ENCODE measurements at places on chromosomes 2 and 18.

- DNase-seq, result no peak
Measured at GRCh38 chr18:48517048-48517447, 21.8 kb upstream of the CTIF start.

- peak; percentile 65 for DNase-seq
Measured at GRCh38 chr2:236180831-236181453, 12.8 kb upstream of the GBX2 start.

DNA sequence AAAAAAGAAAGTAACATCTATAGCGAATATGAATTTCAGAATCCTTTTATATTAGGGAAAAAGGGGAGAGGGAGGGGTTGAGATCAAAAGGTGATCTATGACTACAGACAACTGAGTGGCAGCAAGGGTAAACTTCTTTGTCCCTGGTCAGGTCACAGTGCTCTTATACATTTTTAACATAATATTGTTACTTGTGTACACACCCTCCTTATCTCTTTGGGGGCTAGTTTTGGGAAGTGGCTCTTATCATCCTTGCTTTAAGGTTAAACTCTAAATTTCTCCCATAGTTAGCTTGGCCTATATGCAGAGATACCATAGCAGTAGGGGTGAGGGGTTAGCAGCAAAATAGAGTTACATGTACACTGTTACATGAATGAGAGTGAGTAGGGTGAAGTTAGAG, 31.6 kb upstream of the ATG16L1 start:
- DNase-seq, result no peak

GRCh38 chr2:40450796-40451430, 977 bp downstream of the SLC8A1 start:
- DNase-seq, result peak; percentile 87

DNA sequence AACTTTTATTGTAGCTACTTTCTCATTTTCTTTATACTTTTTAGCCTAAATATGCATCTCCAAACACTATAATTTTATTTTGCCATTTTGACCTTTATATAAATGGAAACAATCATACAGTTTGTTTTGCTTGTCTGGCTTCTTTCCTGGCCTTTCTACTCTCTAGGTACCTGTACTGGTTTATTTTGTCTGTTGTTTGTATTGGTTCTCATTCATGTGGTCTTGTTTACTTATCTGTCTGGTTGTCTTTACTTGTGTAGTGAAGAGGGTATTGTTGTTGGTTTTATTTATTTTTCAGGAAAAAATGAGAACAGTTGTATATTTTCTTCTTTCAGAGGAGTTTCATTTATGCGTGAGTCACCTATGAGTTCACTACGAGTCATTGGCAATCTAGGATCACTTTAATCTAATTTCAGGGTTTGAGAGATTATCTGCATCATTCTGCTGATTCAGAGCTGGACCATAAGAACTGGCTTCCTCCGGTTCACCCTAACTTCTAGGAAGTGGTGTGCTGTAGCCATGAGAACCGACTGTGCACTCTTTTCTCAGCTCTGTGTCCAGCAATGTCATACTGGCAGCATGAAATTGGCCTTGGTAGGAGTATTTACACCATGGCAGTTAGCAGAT, 33.1 kb upstream of the HDAC4 start:
- peak; percentile 68 for DNase-seq

DNA sequence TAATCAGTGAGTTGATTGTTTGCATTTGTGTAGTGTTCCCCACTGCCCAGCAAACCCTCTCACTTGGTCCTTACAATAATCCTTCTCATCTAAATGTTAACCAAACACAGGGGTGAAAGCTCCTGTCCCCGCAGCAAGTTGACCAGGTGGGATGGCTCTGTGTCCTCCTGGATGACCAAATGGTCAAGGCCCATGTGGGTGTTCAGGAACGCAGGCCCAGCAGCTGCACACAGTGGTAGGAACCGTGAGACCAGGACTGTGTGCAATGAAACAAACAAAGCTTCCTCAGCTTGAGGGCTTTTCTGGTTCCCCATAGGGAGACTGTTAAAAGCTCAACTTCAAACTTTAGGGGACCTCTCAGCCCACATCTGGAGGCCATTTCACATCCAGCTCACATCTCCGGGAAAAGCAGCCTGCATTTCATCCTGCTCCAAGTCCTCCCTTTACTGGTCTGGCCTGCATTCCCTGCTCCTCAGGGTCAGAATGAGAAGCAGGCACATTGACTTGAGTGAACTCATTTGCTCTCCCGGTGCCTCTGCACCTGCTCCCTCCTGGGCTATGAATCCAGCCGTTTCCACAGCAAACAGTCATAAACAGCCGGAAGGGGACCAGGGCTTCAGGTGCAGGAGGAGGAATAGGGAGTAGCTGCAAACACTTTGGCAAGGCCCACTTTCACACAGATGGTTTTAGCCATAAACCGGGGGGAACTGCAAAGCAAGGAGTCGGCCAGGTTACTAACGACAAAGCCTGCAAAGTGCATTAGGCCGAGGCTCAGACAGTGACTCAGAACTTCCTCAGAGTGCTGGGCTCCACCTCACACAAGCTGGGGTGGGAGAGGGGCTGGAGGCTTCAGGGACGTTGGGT, 144.7 kb downstream of the CAPN13 start:
- peak; percentile 41 for DNase-seq

DNA sequence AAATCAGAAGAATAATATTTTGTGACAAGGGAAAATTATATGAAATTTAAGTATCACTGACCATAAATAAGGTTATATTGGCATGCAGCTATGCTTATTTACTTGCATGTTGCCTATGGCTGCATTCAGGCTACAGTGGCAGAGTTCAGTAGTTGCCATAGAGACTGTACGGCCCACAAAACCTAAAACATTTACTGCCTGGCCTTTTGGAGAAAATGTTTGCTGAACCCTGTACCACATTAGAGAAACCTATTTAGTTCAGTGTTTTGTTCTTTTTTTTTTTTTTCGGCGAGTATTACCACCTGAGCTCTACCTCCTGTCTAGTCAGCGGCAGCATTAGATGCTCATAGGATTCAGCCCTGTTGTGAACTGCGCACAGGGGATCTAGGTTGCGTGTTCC, 163.7 kb downstream of the MCFD2 start:
- no peak for DNase-seq

GRCh38 chr2:49224426-49225010, 70.2 kb upstream of the FSHR start:
- DNase-seq, result no peak

DNA sequence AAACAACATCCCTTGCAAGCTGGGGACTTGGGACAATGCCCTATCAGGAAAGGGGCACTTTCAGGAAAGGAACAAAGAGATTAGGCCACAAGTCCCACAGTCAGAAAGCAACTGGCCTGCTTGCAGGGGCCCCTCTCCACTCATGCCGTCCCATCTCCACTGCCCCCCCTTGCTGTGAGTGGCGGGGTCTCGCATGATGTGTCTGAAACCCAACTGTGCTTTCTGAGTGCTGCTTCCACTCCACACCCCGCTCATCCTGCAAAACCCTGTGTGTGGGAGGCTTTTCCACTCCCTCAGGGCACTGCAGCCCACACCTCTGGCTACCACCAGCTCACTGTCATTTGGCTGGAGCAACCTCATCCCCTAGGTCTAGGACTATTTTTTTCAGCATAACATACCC, 7.9 kb downstream of the HS6ST1 start:
- DNase-seq, result no peak

GRCh38 chr2:239313776-239314175, 87.0 kb downstream of the HDAC4 start:
- DNase-seq, result no peak

GRCh38 chr2:25829377-25829704, 48.9 kb downstream of the ASXL2 start:
- DNase-seq, result no peak

DNA sequence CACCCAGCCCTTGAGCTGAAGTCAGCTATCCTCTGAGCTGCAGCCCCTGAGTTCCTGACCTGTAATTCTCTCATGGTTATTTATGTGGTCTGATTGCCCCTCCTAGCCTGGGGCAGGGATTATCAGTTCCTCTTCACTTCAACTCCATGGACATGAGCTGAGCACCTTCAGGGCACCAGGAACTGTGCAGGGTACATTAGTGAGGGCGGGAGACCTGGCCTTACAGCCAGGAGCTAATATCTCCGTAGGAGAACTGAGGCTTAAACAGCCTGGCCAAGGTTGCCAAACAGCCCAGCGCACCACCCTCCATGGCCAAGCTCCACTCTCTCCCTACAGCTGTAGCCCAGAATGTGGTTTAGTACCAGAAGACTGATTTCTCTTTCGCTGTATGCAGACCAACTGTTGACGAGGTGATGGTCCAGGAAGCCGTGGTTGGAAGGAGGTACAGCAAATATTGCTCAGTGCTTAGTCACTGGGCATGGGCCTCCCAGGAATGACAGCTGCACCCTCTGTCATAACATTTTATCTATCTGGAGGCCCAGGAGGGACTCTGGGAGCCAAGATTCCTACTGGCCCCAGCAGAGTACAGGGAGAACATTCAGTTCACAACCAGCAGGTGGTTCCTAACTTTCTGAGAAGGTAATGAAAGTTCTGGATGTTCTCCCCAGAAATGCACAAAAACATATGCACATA, 228.7 kb upstream of the SIX2 start:
- DNase-seq, result peak; percentile 99

DNA sequence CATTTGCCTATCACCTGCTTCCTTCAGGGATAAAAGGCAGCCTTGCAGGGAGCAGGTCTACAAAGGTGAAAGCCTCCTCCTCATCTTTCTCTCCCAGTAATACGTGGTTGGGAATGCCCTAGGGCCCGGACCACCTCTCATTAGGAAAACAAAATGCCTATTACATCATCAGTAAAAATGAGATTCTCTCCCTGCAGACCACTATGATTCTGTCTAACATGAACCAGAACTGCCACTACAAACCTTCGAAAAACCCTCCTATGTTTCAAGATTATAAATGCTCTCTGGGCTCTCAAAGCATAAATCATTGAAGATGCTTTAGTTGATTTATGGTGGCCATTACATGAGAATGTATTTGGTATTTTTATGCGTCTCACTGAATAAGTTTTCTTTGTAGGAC, 108.4 kb upstream of the ARL5A start:
- DNase-seq, result no peak

- no peak for DNase-seq
Measured at GRCh38 chr18:32470460-32470713, 295 bp downstream of the GAREM1 start.

DNA sequence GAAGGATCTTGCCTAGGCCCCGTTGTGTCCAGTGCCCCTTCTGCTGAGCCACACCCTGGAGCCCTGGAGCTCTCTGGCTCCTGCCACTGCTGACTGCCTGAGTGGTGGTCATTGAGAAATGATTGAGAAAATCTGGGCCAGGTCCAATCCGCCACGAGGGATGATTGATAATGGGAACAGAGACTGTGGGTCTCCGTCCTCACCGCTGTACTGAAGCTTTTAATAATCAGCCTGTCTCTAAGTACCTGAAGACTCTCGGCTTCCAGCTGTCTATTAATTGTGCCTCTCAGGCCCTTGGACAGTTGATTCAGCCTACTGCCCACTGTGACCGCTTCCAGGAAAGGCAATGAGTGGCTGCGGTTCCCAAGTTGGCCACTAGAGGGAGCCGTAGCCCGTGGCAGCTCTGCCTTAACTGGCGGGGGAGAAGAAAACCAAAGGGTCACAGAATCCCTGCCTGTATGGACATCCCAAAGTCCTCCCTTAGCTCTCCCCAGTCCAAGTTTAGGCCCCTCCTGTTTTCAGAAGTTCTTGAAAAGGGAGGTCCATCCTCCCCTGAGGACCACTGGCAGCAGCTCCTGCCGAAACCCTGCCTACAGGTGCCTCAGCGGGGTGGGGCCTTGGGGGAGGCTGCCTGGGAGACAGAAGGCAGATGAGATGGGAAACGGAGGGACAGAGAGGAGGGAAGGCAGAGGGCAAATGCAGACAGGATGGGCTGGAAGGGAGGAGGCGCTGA, 213.6 kb downstream of the TNS1 start:
- peak; percentile 34 for DNase-seq

GRCh38 chr18:74040459-74041332, 106.9 kb downstream of the FBXO15 start:
- no peak for DNase-seq

GRCh38 chr2:79982445-79982844, 322.1 kb downstream of the LRRTM1 start:
- no peak for DNase-seq

GRCh38 chr2:224156436-224156835, 117.3 kb upstream of the SERPINE2 start:
- DNase-seq, result no peak

GRCh38 chr18:25467226-25467987, 115.4 kb upstream of the ZNF521 start:
- peak; percentile 52 for DNase-seq

DNA sequence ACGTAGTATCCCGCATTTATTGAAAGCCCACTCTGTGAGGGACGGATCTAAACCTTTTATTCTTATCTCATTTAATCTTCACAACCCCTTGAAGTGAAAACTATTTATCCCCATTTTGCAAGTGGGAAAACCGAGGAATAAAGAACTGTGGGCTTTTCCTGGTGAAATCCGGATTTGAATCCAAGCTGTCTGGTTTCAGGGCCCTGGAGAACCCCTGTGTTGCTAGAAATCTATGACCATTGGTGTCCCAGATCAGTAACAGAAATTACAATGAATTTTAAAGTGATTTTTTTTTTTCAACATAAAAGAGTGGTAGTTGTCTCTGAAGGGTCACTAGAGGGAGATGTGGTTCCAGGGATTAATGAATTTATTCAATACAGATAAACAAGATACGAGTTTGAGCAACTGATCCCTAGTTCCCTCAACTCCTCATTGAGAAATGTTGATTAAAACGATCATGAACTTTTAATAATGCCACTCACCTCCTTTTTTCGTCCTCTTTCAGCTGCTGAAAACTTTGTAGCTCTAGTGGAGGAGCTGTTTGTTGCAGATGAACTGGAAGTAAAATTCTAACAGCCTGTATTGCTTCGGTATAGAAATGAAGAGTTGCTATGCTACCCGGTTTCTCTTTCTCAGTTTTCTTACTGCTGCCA, 940 bp downstream of the XRCC5 start:
- DNase-seq, result peak; percentile 73

DNA sequence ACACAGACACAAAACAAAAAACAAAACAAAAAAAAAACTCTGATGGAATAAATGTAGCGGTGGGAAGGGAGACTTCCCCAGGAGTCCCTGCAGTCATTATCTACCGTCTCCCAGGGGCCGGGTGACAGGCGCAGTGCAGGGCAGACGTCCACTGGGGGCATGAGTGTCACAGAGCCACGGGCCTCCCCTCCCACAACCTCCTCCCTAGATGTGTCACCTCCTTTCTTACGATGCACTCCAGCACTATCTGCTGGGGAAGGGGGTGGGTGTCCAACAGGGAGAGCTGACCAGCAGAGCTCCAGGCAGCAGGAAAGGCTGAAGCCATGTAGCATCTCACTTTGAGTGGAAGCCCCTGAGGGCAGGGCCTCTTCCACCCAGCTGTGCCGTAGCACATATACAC, 84.5 kb downstream of the LONRF2 start:
- no peak for DNase-seq

GRCh38 chr2:50691513-50691912, 340.4 kb downstream of the NRXN1 start:
- no peak for DNase-seq

DNA sequence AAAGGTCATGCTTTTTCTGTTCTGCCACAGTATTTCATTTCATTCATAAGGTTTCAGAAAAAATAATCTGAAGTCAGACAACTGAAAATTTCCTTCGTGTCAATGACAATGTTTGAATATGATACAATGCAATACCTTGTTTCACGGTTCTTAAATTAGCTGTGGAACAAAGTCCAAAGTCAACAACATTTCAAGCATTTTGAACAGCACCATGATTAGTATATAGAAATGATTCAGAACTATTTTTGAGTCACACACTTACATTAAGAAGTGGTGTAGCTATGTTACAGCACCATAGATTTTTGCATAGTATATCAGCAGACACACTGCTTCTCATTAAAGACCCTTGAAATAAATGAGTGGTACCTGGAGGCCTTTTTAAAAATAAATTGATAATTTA, 178.3 kb upstream of the DSEL start:
- DNase-seq, result no peak

- DNase-seq, result peak; percentile 31
Measured at GRCh38 chr2:220006152-220006621, 378.8 kb downstream of the SLC4A3 start.
